ENCODE measurements at places on chromosomes 11 and 22.

- DNase-seq = no peak
Observed at GRCh38 chr11:60934124-60934789, 10.0 kb downstream of the TMEM132A start.

DNA sequence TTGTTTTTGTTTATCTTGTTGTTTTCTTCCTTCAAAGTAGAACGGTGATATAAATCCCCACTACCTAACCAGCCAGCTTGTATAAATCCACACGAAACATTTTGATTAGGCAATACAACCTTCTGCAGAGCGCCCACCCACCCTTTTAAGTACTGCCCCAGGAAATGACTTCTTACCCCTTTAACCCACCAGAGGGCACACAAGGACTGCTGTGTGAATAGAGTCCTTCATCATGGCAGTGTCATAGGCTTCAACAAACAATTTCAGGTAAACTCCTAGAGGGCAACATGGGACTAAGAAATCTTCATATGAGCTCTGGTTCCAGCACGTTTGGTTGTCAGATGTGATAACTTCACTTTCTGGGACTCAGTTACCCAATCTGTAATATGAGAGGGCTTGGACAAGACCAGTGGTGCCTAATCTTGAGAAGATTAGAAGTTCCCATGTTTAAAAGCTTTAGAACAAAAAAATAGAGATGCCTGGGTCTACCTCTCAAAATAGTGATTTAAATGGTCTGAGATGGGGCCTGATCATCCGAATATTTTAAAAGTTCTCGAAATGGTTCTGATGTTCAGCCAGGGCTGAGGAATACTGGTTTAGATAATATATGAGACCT is 56.1 kb downstream of the PIWIL4 start:
- DNase-seq = peak; percentile 93

- no peak for DNase-seq
Observed at GRCh38 chr11:16262645-16262955, 93.7 kb downstream of the SOX6 start.

DNA sequence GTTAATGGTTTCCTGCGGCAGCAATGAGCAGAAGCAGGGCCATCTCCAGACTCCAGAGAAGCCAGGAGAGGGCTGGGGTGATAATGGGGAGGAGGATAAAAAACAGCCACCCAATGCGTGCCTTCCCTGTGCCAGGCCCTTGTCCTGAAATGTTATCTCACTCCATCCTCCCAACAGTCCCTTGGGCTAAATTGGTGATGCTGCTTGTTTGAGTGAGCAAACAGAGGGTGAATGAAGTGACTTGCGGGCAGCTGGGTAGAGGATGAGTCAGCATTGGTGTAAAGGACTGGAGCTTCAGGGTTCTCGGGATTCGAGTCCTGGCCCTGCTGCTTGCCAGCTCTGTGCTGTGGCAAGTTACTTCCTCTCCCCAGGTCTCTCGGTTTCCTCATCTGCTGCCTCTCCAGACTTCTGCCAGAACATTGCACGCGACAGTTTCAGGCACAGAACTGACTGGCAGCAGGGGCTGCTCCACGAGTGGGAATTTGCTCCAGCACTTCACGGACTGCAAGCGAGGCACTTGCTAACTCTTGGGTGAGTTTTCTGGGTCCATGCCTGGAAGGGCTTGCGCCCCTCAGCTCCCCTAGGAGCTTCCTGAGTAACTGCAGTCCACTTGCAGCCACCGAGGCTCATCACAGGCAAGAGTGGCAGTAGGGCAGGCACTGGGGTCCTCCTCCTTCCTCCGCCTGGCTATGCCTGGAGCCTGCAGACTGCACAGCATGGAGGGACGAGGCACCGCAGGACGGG is at the start of gene P2RY6:
P2RY6 (plus strand) TSS at position 403 of the 744 bp plus-strand sequence. CDS start 24,181 bp downstream, outside the sequence.
- peak; percentile 74 for DNase-seq

- no peak for DNase-seq
Observed at GRCh38 chr11:93844568-93844967, 5.8 kb downstream of the VSTM5 start.

Measured in NCI-H2171 treated with DMSO at 0.1 percent for 48 hours (cell line).